ENCODE measurements at places on chromosomes 1 and 21. TPM values are rescaled to one million over a fixed set of nuclear protein-coding genes. Genes with fewer than 3 reads are reported as not detected.
A peak's percentile ranks its signal among the peaks of the same experiment; 100 is the strongest.

GRCh38 chr1:38334930-38335592 lies 288.5 kb upstream of the POU3F1 start:
- H3K27me3 ChIP-seq, result no peaks in the 10 kb centered on the region
- H3K4me3 ChIP-seq, result no peak overlapping the region
- H3K4me1 ChIP-seq, result peaks cover 20% of the 10 kb centered on the region
- no peaks in the 10 kb centered on the region for H3K36me3 ChIP-seq
- H3K27ac ChIP-seq, result no peak overlapping the region

Gene C1orf87
- total RNA-seq, result not detected

Gene SAMD13
- total RNA-seq, result 1.3 TPM

DNA sequence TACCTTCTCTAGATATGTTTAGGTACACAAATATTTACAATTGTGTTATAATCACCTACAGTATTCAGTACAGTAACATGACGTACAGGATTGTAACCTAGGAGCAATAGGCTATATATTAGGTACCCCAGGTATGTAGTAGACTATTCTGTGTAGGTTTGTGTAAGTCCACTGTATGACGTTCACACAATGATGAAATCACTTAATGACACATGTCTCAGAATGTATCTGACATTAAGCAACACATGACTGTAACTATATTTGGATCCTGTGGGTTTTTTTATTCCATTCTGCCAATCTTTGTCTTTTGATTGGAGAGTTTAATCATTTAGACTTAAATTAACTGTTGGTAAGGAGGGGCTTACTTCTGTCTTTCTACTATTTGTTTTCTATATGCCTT lies 52.1 kb downstream of the STYXL2 start:
- DNase-seq, result no peak
- no peak overlapping the region for H3K27ac ChIP-seq
- H3K4me1 ChIP-seq, result no peaks in the 10 kb centered on the region
- no peaks in the 10 kb centered on the region for H3K27me3 ChIP-seq
- no peaks in the 10 kb centered on the region for H3K36me3 ChIP-seq
- H3K4me3 ChIP-seq, result no peak overlapping the region

GRCh38 chr1:167071286-167071685 lies 18.9 kb downstream of the GPA33 start:
- no peaks in the 10 kb centered on the region for H3K27me3 ChIP-seq
- DNase-seq, result no peak
- H3K27ac ChIP-seq, result no peak overlapping the region
- H3K4me1 ChIP-seq, result peaks cover 6% of the 10 kb centered on the region

GRCh38 chr21:21788591-21788990 lies 790.4 kb downstream of the NCAM2 start:
- H3K36me3 ChIP-seq, result no peaks in the 10 kb centered on the region
- no peak overlapping the region for H3K4me3 ChIP-seq
- no peaks in the 10 kb centered on the region for H3K4me1 ChIP-seq
- DNase-seq, result no peak

GRCh38 chr1:147078606-147079399 lies 93.5 kb downstream of the PRKAB2 start:
- H3K27ac ChIP-seq, result no peak overlapping the region
- peaks cover 42% of the 10 kb centered on the region for H3K4me1 ChIP-seq
- peaks cover 100% of the 10 kb centered on the region for H3K27me3 ChIP-seq
- no peak overlapping the region for H3K4me3 ChIP-seq

GRCh38 chr1:177983482-177984135 lies 13.8 kb upstream of the SEC16B start:
- DNase-seq, result no peak
- H3K4me1 ChIP-seq, result no peaks in the 10 kb centered on the region
- no peaks in the 10 kb centered on the region for H3K27me3 ChIP-seq

GRCh38 chr21:37195059-37195458 lies 72.1 kb downstream of the VPS26C start:
- peaks cover 66% of the 10 kb centered on the region for H3K36me3 ChIP-seq
- no peak overlapping the region for H3K4me3 ChIP-seq
- no peak for DNase-seq
- H3K27ac ChIP-seq, result no peak overlapping the region
- H3K27me3 ChIP-seq, result no peaks in the 10 kb centered on the region
- H3K4me1 ChIP-seq, result no peaks in the 10 kb centered on the region

Gene PTPRU
- 10.6 TPM for total RNA-seq

DNA sequence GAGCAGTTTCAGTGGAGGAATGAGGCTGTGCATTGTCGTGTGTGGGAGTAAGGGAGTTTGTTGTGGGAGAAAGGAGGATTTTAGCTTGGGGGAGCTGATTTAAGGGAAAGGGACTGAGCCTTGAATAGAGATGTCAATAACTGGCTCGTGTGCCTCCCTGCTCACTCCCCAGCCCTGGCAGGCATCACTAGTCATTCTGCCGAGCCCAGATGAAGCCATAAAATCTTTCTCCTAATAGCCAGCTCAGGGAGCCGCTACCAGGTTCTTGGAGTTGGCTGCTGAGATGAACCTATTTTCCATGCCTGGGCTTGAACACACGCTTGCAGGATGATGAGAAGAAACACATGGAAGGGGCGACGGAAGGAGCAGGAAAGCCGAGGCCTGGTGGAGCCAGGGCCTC lies 65.0 kb upstream of the POU3F1 start:
- no peaks in the 10 kb centered on the region for H3K36me3 ChIP-seq
- H3K27me3 ChIP-seq, result no peaks in the 10 kb centered on the region
- no peak overlapping the region for H3K27ac ChIP-seq
- no peak for DNase-seq
- H3K4me1 ChIP-seq, result no peaks in the 10 kb centered on the region

- DNase-seq, result no peak
- no peak overlapping the region for H3K27ac ChIP-seq
- H3K36me3 ChIP-seq, result no peaks in the 10 kb centered on the region
- no peaks in the 10 kb centered on the region for H3K27me3 ChIP-seq
These were observed 219.2 kb upstream of the NFIA start for GRCh38 chr1:60863131-60863530.

DNA sequence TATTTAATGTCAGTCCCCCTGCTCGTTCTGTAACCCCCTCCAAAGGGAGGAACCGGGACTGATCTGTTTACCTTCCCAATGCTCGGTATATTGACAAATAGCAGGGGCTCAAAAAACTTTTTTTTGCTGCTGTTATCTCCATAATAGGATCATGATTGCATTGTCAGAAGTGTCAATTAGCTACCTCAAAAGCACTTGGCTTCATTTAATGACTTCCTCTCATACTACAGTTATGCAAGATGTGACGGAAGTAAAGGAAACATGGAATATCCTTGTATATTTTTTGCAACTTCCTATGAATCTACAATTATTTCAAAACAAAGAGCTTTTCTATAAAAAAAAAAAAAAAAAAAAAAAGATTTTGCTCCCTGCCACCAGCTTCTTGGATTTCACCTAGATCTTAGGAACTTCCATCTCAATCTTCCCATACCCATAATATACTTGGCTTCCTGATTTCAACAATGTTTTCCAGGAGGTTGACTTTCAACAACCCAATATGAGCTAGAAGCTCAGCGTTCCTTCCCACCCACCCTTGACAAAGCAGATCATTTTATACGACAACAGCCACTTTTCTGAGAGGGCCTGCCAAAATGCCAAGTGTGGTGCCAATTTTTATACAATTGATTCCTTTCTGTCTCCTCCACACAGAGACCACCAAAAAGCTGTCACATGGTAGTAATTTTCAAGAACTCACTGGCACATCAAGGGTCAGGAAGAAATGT lies 71.7 kb downstream of the SETD4 start:
- H3K36me3 ChIP-seq, result no peaks in the 10 kb centered on the region
- H3K4me3 ChIP-seq, result no peak overlapping the region

GRCh38 chr1:228851193-228851592 lies 115.9 kb downstream of the RHOU start:
- H3K36me3 ChIP-seq, result no peaks in the 10 kb centered on the region
- no peak for DNase-seq
- no peak overlapping the region for H3K4me3 ChIP-seq
- no peak overlapping the region for H3K27ac ChIP-seq
- no peaks in the 10 kb centered on the region for H3K27me3 ChIP-seq

Gene HSD3B2
- total RNA-seq, result not detected

GRCh38 chr1:180909462-180909976 lies 3.2 kb upstream of the KIAA1614 start:
- no peaks in the 10 kb centered on the region for H3K4me1 ChIP-seq
- DNase-seq, result no peak
- H3K36me3 ChIP-seq, result no peaks in the 10 kb centered on the region
- no peak overlapping the region for H3K4me3 ChIP-seq

GRCh38 chr21:31335957-31336738 lies 7.9 kb downstream of the TIAM1 start:
- DNase-seq, result no peak
- no peak overlapping the region for H3K4me3 ChIP-seq
- H3K27me3 ChIP-seq, result no peaks in the 10 kb centered on the region
- no peak overlapping the region for H3K27ac ChIP-seq

GRCh38 chr21:43361127-43361492 lies 65.8 kb downstream of the SIK1 start:
- no peaks in the 10 kb centered on the region for H3K36me3 ChIP-seq
- H3K4me1 ChIP-seq, result peaks cover 10% of the 10 kb centered on the region
- H3K27ac ChIP-seq, result peak overlapping the region; percentile 82
- H3K27me3 ChIP-seq, result no peaks in the 10 kb centered on the region
- peak overlapping the region; percentile 19 for H3K4me3 ChIP-seq

GRCh38 chr21:34704119-34704518 lies 35.3 kb downstream of the CLIC6 start:
- peaks cover 4% of the 10 kb centered on the region for H3K4me1 ChIP-seq
- no peak for DNase-seq
- no peaks in the 10 kb centered on the region for H3K36me3 ChIP-seq
- H3K27ac ChIP-seq, result no peak overlapping the region

DNA sequence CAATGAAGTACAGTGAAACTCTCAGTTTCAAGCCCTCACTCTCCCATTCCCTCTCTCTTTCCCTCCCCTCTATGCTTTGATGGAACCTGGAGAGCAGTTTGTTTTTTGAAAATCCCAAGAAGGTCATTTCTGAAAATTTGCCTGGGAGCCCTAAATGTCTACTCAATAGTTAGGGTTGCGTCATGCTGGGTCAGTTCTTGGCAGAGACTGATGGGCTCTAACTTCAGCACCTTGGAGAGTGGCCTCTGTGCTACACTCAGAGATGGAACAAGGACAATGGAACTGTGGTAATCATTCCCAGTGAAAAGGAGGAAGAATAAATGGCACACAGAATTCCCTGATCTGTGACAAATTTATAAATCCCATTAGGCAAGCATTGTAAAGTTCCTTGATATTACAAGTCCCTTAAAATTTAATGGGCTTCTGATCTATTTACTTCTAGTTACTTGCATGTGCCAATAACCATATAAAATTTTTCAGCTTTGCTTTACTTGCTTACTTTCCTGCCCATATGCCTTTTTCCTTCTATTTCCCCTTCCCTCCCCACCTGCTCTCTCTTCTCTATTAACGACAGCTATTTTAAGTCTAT lies 182.9 kb upstream of the KCND3 start:
- H3K4me3 ChIP-seq, result no peak overlapping the region
- H3K36me3 ChIP-seq, result no peaks in the 10 kb centered on the region
- no peaks in the 10 kb centered on the region for H3K4me1 ChIP-seq
- H3K27ac ChIP-seq, result no peak overlapping the region

DNA sequence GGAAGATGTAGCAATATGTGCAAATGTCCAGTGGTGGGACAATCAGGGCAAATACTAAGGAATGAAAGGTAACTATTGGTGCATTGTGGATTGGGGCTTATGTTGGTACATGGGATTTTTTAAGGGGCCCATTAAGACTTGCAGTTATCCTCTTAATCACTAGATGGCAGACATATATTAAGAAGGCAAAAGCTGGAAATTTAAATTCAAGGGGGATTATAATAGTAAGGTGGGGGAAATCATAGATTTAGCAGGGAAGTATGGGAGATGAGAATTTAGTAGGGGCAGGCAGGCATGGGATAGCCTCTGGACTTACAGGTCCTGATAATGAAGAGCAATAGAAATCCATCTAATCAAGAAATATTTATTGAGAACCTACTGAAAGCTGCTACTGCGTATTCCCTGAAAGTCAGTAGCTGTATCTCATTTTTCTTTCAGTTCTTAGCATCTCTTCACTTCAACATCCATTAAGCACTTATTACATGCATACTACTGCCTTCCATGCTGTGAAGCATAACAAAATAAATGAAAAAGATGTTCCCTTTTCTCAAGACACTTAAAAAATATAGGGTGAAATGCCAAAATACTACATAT lies 251.8 kb downstream of the CRB1 start:
- H3K36me3 ChIP-seq, result peaks cover 5% of the 10 kb centered on the region
- no peaks in the 10 kb centered on the region for H3K27me3 ChIP-seq
- no peak for DNase-seq
- no peak overlapping the region for H3K27ac ChIP-seq

DNA sequence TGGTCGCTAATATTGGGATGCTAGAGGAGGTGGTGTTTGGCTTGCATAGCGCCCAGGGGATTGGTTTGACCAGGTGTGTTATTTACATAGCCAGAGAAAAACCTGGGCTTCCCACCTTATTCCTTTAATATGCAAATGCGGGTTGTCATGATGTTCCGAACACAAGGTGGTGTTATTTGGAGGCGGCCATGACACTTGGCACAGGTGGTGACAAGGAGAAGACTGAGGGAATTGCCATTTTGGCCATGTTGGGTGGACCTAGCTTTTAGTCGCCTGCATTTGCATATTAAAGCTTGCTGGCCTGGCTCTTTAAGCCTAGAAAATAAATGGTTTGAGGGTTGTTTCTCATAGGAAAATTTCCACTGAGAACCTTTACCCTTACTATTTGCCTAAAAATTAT lies 490.5 kb downstream of the SIPA1L2 start:
- H3K36me3 ChIP-seq, result no peaks in the 10 kb centered on the region
- DNase-seq, result no peak
- no peak overlapping the region for H3K27ac ChIP-seq
- peaks cover 4% of the 10 kb centered on the region for H3K27me3 ChIP-seq
- no peaks in the 10 kb centered on the region for H3K4me1 ChIP-seq
- H3K4me3 ChIP-seq, result no peak overlapping the region

- H3K4me1 ChIP-seq, result peaks cover 53% of the 10 kb centered on the region
- H3K27ac ChIP-seq, result peak overlapping the region; percentile 99
- H3K36me3 ChIP-seq, result peaks cover 18% of the 10 kb centered on the region
- peak; percentile 86 for DNase-seq
These were observed 3.0 kb downstream of the HLX start for GRCh38 chr1:220882061-220882891.

Gene HSF2BP
- 0.47 TPM for total RNA-seq

Gene RGS4
- 3.8 TPM for total RNA-seq

DNA sequence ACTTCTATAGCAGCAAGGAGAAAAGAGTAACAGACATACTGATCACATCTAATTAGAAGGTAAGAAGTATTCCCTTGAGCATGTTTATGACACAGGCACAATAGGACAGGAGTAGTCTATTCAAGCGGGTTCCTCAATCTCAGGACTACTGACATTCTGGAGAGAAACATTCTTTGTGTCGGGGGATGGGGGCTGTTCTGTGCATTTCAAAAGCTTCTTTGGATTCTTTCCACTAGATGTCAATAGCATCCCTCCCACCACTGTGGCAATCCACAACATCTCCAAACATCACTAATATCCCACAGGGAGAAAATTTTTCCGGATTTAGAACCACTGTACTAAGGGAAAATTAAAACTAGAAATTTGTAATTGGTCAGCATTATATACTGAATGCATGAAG lies 56.9 kb downstream of the ADAMTS5 start:
- H3K27me3 ChIP-seq, result no peaks in the 10 kb centered on the region
- no peak overlapping the region for H3K4me3 ChIP-seq

- no peaks in the 10 kb centered on the region for H3K27me3 ChIP-seq
- no peaks in the 10 kb centered on the region for H3K4me1 ChIP-seq
- H3K4me3 ChIP-seq, result no peak overlapping the region
- no peak for DNase-seq
- peaks cover 21% of the 10 kb centered on the region for H3K36me3 ChIP-seq
These were observed 39.7 kb downstream of the TMCC2 start for GRCh38 chr1:205267306-205267902.

All from spleen (tissue), 13 donors.